ENCODE measurements at places on chromosomes 1 and 21. TPM values are rescaled to one million over a fixed set of nuclear protein-coding genes. Genes with fewer than 3 reads are reported as not detected.
A peak's percentile ranks its signal among the peaks of the same experiment; 100 is the strongest.

KIFAP3 gene
- 20.2 TPM for total RNA-seq

DNA sequence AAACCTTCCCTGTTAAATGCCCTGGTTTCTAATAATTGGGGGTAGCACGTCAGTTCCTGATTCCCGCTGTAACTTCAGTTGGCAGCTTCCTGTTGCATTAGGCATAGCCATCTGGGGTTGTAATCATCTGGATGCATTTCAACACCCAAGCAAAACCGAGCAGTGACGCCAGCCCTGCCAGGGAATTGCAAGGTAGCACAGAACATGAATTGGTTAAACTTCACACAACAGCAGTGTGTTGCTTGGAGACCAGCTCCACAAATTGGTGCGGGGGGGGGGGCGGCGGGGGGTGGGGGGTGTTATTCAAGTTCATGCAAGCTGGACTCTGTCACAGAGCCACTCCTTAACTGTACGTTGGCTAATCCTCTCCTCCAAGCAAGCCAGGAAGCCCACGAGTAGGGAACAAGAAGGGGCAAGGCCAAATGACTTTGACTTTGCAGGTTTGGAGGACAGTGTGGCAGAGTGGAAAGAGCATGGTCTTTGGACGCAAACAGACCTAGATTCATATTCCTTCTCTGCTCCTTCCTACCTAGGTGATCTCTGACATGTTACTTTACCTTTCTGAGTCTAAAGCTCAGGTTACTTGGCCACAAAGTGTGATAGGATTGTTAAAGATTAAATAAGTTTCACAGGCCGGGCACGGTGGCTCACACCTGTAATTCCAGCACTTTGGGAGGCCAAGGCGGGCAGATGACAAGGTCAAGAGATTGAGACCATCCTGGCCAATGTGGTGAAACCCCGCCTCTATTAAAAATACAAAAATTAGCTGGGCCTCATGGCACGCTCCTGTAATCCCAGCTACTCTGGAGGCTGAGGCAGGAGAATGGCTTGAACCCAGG, 4.7 kb downstream of the LAX1 start:
- no peak overlapping the region for H3K4me3 ChIP-seq
- H3K27me3 ChIP-seq = no peaks in the 10 kb centered on the region
- peaks cover 34% of the 10 kb centered on the region for H3K4me1 ChIP-seq
- H3K36me3 ChIP-seq = peaks cover 4% of the 10 kb centered on the region

CRNN gene
- total RNA-seq = not detected

GRCh38 chr1:232596666-232597303, 33.1 kb downstream of the SIPA1L2 start:
- peaks cover 3% of the 10 kb centered on the region for H3K4me1 ChIP-seq
- no peaks in the 10 kb centered on the region for H3K36me3 ChIP-seq
- DNase-seq = no peak
- H3K27me3 ChIP-seq = no peaks in the 10 kb centered on the region

DNA sequence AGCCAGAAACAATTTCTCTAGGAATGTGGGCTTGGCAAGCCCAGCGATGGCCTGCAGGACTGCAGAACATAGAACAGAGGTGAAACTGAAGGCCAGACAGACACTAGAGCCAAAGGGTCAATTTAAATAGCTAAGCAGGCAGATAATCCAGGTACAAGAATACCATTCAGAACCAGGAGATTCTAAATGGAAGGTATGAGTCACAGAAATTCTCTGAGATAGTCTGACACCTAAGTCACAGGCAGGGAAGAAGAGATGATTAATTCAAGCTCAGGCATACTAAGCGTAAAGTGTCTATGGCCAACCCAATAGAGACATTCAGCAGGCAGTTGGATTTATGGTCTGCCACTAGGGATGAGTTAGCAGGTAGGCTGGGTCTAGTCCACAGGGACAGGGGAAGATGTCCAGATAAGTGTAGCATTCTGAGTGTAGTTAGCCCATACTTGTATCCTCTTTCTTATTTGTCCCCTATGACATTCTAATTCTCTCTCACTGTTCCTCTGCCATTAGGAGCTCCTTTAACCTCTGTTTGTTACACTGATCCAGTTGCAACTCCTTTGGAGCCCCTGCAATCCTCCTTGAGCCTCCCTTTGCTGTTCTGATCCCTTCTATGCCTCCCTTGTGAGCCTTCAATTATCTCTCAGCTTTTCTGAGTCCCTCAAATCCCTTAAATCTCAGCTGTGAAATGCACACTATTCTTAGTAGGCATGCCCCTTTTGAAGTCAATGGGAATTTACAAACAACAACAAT, 383.8 kb downstream of the LMO4 start:
- DNase-seq = no peak
- no peaks in the 10 kb centered on the region for H3K27me3 ChIP-seq
- H3K27ac ChIP-seq = no peak overlapping the region

DNA sequence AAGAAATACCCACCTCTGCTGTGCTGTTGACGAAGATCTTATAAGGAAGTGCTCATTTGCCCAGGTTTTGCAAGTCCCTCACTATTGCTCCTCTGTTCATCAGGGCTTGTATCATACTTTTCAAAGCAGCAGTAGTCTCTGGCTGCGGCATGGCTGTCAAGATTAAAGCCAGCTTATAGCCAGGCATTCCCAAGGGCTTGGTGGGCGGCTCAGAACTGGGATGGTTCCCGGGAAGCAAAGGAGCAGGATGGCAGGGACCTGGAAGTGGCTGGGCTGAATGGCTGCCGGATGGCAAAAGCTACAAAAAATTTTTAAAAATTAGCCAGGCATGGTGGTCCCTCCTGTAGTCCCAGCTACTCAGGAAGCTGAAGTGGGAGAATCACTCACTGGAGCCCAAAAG, 16.7 kb upstream of the SH3BGRL3 start:
- H3K27me3 ChIP-seq = no peaks in the 10 kb centered on the region
- H3K4me1 ChIP-seq = no peaks in the 10 kb centered on the region
- DNase-seq = no peak
- peaks cover 17% of the 10 kb centered on the region for H3K36me3 ChIP-seq

- no peak for DNase-seq
- H3K27ac ChIP-seq = no peak overlapping the region
- H3K36me3 ChIP-seq = peaks cover 28% of the 10 kb centered on the region
- H3K4me1 ChIP-seq = peaks cover 5% of the 10 kb centered on the region
- H3K4me3 ChIP-seq = no peak overlapping the region
Measured at GRCh38 chr1:207045453-207045852, 5.6 kb downstream of the YOD1 start.

DNA sequence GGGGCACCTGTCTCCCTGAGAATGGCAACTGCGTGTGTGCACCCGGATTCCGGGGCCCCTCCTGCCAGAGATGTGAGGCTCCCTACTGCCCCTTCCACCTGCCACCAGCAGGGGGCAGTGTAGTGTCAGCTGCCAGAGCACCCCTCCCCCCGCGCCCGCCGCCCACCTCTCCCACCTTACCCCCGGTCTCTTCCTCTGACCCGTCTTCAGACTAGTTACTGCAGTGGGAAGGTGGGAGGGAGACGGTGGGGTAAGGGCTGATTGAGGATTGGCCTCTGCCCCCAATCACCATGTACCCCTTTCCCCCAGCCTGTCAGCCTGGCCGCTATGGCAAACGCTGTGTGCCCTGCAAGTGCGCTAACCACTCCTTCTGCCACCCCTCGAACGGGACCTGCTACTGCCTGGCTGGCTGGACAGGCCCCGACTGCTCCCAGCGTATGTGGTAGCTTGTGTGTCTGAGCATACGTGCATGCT, 10.1 kb upstream of the LRRC71 start:
- H3K27ac ChIP-seq = no peak overlapping the region
- no peaks in the 10 kb centered on the region for H3K27me3 ChIP-seq
- H3K4me3 ChIP-seq = no peak overlapping the region
- peak; percentile 58 for DNase-seq
- H3K4me1 ChIP-seq = peaks cover 6% of the 10 kb centered on the region
- no peaks in the 10 kb centered on the region for H3K36me3 ChIP-seq

DNA sequence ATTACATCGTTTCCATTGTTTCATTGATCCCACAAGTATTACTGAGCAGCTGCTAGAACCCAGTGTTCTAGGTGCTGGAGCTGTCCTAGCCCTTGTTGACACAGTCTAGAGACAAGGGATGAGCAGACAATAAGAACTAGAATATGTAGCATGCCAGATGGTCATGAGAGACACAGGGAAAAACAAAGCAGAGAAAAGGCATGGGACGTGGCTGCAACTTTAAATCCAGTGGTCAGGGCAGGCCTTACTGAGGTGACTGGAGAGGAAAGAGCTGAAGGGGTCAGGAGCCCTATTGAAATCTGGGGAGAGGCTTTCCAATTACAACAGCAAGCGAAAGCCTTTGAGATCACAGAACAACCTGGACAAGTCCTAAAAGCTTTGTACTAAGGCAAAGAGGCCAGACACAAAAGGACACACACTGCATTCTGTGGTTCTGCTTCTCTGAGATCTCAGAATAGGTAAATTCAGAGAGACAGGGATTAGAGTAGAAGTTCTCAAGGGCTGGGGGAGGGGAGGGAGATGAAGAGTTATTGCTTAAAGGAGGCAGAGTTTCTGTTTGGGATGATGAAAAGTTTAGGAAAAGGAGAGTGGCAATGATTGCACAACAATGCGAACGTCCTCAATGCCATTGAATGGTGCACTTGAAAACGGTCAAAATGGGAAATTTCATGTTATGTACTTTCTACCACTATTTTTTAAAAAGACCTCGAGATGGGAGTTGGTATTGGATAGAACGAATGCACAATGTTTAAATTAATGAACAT, 467.4 kb upstream of the VAMP3 start:
- H3K4me3 ChIP-seq = no peak overlapping the region
- no peaks in the 10 kb centered on the region for H3K36me3 ChIP-seq
- H3K4me1 ChIP-seq = no peaks in the 10 kb centered on the region
- no peak overlapping the region for H3K27ac ChIP-seq
- H3K27me3 ChIP-seq = peaks cover 14% of the 10 kb centered on the region

DNA sequence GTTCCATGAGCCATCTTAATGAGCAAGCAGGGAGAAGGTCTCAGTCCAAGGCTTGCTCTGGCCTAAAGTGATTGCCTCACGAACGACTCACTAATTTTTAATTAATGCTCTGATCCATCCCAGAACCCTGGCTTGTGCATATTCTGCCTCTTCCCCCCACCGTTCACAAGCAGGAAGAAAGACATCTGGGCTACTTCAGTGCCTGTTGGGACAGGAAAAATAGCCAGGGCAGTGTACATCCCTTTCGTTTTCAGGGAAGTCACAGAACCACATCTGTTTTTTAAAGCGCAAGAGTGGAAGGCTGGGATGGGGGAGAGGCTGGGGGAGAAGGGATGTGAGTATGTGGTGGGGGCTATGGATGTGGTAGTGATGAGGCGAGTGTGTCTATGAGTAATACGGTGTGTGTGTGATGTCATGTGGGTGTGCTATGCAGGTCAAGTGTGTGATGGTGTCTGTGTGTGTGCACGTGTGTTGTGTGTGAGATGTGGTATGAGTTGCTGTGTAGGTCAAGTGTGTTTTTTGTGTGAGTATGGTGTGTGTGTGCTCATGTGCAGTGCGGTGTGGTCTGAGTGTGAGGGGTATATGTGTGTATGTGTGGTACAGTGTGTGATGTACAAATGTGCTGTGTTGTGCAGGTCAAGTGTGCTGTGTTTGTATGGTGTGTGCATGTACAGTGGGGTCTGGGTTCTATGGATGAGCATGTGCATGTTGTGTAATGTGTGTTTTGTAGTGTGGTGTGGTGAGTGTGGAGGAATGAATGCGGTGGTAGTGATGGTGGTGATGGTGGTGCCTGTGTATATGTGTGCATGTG, 64.9 kb upstream of the SYT6 start:
- H3K4me1 ChIP-seq = no peaks in the 10 kb centered on the region
- no peak for DNase-seq
- H3K36me3 ChIP-seq = no peaks in the 10 kb centered on the region
- H3K27ac ChIP-seq = no peak overlapping the region

FAM78B gene
- 0.28 TPM for total RNA-seq

GRCh38 chr21:17231124-17231523, 281.7 kb upstream of the CXADR start:
- no peaks in the 10 kb centered on the region for H3K36me3 ChIP-seq
- no peak overlapping the region for H3K4me3 ChIP-seq
- DNase-seq = no peak
- no peaks in the 10 kb centered on the region for H3K4me1 ChIP-seq

NBPF6 gene
- not detected for total RNA-seq

KRTAP20-1 gene
- not detected for total RNA-seq

GRCh38 chr21:37575580-37575979, 209.0 kb downstream of the DYRK1A start:
- H3K27ac ChIP-seq = no peak overlapping the region
- H3K36me3 ChIP-seq = no peaks in the 10 kb centered on the region
- no peak overlapping the region for H3K4me3 ChIP-seq
- no peak for DNase-seq

DNA sequence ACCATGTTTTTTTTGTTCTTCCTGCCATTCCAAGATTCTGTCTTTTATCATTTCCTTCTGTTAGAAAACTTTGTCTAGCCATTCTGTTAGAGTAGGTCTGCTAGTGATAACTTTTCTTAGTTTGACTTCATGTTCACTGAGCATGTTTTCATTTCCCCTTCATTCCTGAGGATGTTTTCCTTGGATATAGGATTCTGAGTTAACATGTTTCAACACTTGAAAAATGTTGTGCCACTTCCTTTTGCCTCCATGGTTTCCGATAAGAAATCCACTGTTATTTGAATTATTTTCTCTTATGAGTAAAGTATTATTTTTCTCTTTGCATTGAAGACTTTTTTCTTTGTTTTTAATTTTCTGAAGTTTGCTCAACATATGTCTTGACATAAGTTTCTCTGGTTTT, 66.7 kb downstream of the ATP1A1 start:
- H3K4me3 ChIP-seq = no peak overlapping the region
- H3K36me3 ChIP-seq = no peaks in the 10 kb centered on the region
- no peaks in the 10 kb centered on the region for H3K27me3 ChIP-seq
- no peak for DNase-seq

TCP10L gene
- 0.29 TPM for total RNA-seq

OR2T35 gene
- total RNA-seq = not detected

- no peaks in the 10 kb centered on the region for H3K27me3 ChIP-seq
- no peak overlapping the region for H3K4me3 ChIP-seq
- no peak overlapping the region for H3K27ac ChIP-seq
- no peak for DNase-seq
Measured at GRCh38 chr21:42435401-42435800, 31.7 kb downstream of the UBASH3A start.

- no peak overlapping the region for H3K27ac ChIP-seq
- H3K4me1 ChIP-seq = no peaks in the 10 kb centered on the region
- no peak for DNase-seq
- no peaks in the 10 kb centered on the region for H3K36me3 ChIP-seq
- no peak overlapping the region for H3K4me3 ChIP-seq
Measured at GRCh38 chr1:162629651-162630050, 2.6 kb upstream of the DDR2 start.

DNA sequence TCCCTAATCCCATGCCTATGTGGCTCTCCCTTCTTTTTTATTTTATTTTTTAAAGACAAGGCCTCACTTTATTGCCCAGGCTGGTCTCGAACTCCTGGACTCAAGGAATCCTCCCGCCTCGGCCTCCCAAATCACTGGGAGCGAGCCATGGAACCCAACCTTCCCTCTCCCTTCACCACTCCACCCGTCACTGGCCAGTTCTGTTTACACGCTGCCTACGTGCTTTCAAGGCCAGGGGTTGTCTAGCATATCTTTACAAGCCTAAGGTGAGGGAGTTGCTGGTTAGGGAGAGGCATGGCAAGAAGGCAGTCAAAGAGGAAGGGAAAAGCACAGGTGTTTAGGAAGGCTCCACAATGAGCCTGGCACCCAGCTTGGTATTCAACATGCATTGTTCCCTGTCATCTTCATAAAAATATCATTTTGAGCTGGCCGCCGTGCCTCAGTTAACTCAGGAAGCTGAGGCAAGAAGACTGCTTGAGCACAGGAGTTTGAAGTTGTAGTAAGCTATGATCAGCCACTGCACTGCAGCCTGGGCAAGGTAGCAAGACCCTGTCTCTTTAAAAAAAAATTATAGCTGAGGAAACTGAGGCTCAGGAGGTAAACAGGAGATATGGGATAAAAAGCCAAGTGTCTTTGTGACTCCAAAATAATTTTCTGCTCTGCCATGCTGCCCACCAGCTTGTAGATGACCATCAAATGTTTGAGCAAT, 1.1 kb downstream of the RHBDL2 start:
- H3K4me3 ChIP-seq = no peak overlapping the region
- H3K36me3 ChIP-seq = no peaks in the 10 kb centered on the region
- no peak overlapping the region for H3K27ac ChIP-seq
- H3K27me3 ChIP-seq = no peaks in the 10 kb centered on the region
- H3K4me1 ChIP-seq = no peaks in the 10 kb centered on the region

Data from T-cell (primary cell).